ENCODE measurements at places on chromosomes 2 and 18.

DNA sequence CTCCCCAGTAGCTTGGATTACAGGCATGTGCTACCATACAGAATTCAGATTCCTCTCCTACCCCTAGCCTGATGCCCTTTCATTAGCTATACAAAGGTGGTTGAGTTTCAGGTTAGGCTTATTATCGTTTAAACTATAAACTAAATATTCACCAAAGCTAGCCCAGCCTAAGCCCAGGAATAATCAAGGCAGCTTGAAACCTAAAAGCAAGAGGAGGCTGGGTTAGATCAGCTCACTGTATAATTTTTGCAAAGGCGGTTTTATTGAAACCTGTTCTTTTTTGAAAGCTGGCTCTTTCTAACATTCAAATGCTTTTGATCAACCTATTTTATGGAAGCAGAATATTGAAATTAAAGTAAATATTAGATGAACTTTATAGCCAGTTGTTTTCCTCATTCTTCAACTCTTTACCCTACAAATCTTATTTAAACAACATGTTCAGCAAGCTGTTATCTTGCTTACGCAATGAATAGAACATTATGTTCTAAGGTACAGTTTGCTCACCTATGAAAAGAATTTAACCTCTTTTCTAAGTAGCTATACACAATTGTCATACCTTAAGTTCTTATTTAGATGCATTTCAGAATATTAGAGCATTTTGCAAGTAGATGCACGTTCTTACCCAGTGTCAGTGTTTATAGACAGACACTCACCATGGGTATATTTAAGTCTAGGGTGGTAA, 241.6 kb downstream of the NEDD4L start:
- no peak for DNase-seq

DNA sequence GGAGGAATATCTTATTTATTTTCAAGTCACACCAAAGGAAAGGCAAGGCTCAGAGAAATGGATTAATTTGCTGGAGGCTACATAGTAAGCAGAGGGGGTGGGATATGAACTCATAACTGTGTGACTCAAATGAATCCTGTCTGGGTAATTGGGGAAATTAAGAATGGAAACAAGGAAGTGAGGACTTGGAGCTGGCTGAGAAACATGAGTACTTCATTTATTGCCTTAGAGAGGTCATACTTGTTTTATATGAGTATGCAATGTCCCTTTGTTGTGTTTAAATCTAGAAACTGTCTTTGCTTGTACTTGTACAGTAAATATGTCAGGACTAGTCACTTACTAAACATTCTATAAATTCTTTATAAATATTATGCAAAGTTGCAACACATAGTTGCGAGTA, 2166.7 kb upstream of the PIK3C3 start:
- no peak for DNase-seq

GRCh38 chr18:513826-514530, 13.5 kb upstream of the COLEC12 start:
- no peak for DNase-seq

- no peak for DNase-seq
Observed at GRCh38 chr2:104938231-104938941, 84.5 kb downstream of the POU3F3 start.

DNA sequence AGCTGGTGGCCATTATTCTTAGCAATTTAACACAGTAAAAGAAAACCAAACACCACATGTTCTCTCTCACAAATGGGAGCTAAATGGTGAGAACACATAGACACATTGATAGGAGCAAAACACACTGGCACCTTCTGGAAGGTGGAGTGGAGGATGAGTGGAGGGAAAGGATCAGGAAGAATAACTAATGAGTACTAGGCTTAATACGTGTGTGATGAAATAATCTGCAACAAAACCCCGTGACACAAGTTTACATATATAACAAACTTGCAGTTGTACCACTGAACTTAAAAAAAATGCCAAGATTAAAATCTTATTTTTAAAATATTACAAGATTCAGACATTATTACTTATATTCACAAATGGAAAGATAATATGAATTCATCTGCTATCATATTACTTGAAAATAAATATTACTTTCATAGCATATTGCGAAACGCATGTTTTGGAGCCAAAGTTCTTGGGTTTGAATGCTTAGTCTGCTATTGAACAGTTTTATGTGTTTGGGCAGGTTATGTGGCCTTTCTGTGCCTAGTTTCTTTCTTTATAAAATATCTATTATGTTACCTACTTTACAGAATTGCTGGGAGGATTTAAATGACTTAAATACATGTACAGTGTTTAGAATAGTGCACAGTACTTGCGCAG, 20.5 kb downstream of the ANKRD62 start:
- DNase-seq = no peak

GRCh38 chr2:129803032-129803431, 176.4 kb upstream of the RAB6C start:
- DNase-seq = no peak

DNA sequence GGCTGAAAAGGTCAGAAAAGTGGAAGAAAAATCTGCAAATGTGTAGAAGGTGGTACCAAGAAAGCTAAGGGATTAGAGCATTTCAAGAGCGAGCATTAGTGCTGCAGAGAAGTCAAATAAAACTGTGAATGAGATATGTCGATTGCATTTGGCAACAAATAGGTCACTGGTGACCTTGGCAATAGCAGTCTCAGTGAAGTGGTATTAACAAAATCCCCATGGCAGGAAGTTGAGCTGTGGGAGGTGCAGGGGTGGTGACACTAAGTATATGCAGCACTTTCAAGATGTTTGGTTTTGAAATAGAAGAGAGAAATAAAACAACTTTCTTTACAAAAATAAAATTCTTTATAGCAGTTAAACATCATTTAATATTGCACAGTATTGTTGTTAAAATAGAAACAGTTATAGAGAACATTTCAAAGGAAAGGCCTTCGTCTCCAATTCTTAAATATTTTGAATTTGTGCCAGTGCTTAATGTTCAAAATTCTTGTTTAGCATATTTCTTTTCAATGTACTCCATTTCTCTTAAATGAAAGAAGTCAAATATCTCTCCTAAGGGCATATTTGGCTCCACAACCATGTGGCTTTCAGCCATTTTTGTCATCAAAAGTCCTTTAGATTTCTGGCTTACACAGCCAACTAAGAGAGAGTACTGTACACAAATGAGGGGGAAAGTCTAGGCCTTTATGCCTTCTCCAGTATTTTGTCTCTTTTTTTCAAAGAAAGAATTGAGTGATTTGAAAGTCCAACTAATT, 443.0 kb upstream of the MMADHC start:
- no peak for DNase-seq

GRCh38 chr2:23661276-23662050, 265.5 kb downstream of the ATAD2B start:
- no peak for DNase-seq

DNA sequence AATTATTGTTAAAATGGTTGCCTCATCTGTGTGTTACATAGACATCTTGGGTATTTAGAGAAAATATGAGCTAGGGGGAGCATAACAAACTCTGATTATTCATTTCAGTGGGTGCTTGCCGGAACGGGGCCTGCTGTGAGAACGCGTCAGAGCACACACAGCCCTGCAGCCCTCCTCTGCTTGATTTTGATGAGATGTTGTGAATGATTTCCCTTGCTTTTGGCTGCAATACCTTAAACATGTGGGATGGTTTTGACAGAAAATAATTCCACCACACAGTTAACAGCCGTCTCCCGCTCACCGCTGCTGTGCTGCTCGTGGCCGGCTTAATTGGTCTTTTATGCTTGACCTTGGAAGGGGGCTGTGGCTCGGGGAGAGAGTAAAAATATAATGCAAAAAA, 49.9 kb upstream of the TXNDC2 start:
- no peak for DNase-seq

DNA sequence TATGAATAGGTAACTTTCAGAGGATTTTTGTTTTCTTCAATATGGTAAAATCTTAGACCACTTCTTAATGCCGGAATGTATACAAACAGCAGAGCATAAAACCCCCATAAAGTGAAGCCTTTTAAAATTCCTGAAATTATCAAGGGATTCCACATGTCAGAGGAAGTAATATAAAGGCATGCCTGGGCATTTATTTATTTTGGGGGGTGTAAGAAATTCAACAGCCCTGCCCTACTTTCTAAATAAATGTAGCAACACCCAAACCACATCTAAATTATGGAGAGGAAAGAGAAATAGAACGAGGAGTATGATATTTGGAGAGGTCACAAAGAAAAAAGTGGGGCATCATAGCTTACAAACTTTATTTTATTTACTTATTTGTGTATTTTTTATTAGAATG, 9.9 kb downstream of the CHST9 start:
- DNase-seq = no peak

DNA sequence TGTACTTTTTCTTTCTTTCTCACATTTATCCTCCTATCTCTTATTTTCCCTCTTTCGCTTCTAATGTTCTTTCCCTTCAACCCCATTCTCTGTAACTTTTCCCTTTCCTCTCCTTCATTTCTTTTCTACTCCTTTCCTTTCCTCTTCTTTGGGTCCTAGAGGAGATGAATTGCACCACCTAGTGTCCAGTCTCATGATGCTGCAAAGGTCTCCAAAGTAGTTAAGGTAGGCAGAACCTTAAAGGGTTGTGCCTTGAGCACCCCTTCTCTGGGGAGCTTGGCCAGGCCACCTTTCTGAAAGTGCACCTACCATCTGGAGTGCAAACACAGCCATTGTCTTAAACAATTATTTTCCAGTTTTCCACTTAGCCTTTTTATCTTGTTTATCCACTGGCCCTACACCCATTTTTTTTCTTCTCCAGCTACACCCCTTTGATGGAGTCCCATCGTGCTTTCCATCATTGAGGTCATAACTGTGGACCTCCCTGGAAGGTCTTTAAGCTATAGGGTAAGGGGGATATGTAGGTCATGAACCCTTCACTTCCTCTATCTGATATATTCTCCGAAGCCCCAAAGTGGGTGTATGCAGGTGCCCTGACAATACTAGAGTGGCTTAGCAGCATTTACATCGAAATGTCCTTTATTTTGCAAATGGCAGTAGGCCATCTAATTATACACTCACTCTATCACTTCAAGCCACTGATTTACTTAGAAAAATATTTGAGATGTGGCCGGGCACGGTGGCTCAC, 155.9 kb downstream of the ESCO1 start:
- DNase-seq = no peak

DNA sequence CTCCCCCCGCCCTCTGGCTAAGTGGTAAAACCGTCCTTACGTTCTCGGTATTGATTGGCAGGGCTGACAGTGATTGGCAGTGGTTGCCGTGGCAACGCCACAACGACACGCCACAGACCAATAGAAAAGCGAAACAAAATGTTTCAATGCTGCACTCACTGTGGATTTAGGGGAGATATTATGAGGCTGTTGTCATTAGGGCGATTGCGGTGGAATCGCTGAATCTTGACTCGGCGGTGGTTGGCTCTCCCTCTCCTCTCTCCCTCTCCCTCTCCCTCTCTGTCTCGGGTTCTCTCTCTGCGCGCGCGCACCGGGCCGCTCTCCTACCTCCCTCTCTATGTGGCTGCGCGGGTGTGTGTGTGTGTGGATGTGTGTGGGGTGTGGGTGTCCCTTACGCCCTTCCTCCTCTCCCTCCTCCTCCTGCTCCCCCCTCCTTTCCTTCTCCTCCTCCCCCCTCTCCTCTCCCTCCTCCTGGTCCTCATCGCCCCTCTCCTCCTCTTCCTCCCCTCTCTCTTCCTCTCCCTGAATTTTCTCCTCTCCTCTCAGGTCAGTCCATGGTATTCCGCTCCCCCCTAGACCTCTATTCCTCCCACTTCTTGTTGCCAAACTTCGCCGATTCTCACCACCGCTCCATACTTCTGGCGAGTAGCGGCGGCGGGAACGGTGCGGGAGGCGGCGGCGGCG, at the start of gene SIX3:
SIX3 (plus strand) TSS at position 152 of the 684 bp plus-strand sequence; CDS start at position 555, 403 bp downstream.
- no peak for DNase-seq

DNA sequence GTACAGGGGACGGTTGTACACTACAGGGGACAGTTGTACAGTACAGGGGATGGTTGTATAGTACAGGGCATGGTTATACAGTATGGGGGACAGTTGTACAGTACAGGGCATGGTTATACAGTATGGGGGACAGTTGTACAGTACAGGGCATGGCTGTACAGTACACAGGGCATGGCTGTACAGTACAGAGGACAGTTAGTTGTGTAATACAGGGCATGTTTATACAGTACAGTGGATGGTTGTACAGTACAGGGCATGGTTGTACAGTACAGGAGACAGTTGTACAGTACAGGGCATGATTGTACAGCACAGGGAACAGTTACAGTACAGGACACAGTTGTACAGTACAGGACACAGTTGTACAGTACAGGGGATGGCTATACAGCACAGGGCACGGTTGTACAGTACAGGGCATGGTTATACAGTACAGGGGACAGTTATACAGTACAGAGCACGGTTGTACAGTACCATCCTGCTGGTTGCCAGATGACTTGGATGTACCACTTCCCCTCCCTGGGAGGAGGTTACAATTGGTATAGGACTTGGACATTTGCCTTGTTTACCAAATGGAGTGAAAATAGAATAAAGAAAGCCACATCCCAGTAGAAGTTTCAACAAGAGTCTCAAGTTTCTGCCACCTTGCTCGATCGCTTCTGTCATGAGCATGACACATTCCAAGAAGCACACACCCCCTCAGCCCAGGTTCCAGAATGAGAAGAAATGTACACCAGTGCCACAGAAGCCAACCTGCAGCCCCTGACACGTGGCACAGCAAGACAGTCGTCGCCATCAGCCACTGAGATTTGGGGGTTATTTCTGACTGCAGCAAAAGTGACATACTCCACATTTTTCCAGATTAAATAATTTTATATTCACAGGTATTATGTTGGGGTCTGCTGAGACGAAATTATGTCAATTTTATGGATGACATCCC, 16.0 kb downstream of the CYRIA start:
- DNase-seq = no peak

GRCh38 chr18:36064027-36064808, 3.1 kb downstream of the RPRD1A start:
- DNase-seq = no peak

GRCh38 chr18:54129448-54130067, 94.9 kb downstream of the MBD2 start:
- DNase-seq = no peak

DNA sequence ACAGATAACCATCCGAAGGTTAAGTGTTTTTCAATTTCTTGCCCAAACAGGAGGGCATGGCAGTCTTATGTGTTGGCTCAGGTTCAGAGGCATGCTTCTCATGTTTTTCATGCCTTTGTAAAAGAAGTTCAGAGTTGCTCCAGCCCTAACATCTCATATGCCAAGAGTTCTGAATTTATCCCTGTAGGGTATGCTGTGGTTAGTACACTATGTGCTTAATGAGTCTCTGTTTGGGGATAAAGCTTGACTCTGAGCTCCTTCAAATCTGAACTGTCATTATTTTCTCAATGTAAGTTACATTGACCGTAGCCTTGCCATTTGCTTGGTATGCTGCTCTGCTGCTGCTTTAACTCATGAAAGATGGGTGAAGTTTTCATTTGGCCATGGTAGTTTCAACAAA, 67.9 kb upstream of the PNPT1 start:
- no peak for DNase-seq

Data from stimulated activated CD8-positive, alpha-beta memory T cell treated with anti-CD3 and anti-CD28 coated beads, Interleukin-4, amount 100 ng/mL, for 1 hour (primary cell).